ENCODE measurements at places on chromosomes 1 and 21. TPM values are rescaled to one million over a fixed set of nuclear protein-coding genes. Genes with fewer than 3 reads are reported as not detected.

DNA sequence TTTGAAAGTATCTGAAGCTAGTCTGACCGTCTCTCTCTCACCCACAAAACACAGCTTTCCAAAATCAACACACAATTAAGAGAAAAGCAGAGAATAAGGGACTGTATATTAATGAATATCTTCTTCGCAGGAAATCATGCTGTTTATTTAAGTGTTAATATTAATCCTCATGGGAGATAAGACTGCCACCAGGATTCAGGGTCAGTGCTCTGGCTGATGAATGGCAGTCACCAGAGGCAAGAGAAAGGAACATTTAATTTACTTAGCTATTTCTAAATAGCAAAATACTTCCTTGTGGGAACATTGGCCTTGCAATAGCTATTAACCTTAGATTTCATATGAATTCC lies 2.2 kb downstream of the SCYL3 start:
- no peak for DNase-seq

GRCh38 chr1:164622068-164622845 lies 63.3 kb downstream of the PBX1 start:
- no peak for DNase-seq

GRCh38 chr1:1206376-1206965 lies at the start of gene TNFRSF18:
Gene TNFRSF18 (minus strand): TSS chr1:1206592. CDS start chr1:1206571, 21 bp downstream.
- no peak for DNase-seq

GRCh38 chr21:41504030-41504429 lies 3.9 kb downstream of the TMPRSS2 start:
- no peak for DNase-seq

GRCh38 chr1:156062189-156062588 lies 1.2 kb downstream of the RAB25 start:
- no peak for DNase-seq

GRCh38 chr1:203276916-203277545 lies 28.3 kb upstream of the BTG2 start:
- DNase-seq = no peak

GRCh38 chr1:104182251-104182650 lies 432.6 kb downstream of the AMY1C start:
- no peak for DNase-seq

Gene CCDC185
- not detected for total RNA-seq

Gene B3GALT2
- not detected for total RNA-seq

Gene MATN1
- total RNA-seq = 0.20 TPM

Gene SMIM1
- total RNA-seq = 3.2 TPM

Gene CHIT1
- total RNA-seq = 1.1 TPM
